ENCODE measurements at places on chromosomes 12 and 14. TPM values are rescaled to one million over a fixed set of nuclear protein-coding genes. Genes with fewer than 3 reads are reported as not detected.

- no peak for DNase-seq
- H3K27me3 ChIP-seq, result no peaks in the 10 kb centered on the region
- H3K4me1 ChIP-seq, result no peaks in the 10 kb centered on the region
- no peaks in the 10 kb centered on the region for H3K36me3 ChIP-seq
- no peak overlapping the region for H3K27ac ChIP-seq
Observed at GRCh38 chr14:72532686-72533454, 361.0 kb downstream of the DPF3 start.

- no peak overlapping the region for H3K4me3 ChIP-seq
- H3K27ac ChIP-seq, result no peak overlapping the region
- DNase-seq, result no peak
- H3K36me3 ChIP-seq, result no peaks in the 10 kb centered on the region
Observed at GRCh38 chr12:109329686-109330085, 18.0 kb upstream of the MYO1H start.

GRCh38 chr14:105386581-105387529 lies 11.5 kb upstream of the TEX22 start:
- H3K36me3 ChIP-seq, result no peaks in the 10 kb centered on the region
- no peak overlapping the region for H3K4me3 ChIP-seq
- DNase-seq, result no peak
- no peaks in the 10 kb centered on the region for H3K4me1 ChIP-seq
- no peaks in the 10 kb centered on the region for H3K27me3 ChIP-seq

IAPP gene
- not detected for total RNA-seq

ADCY6 gene
- total RNA-seq, result 89.8 TPM

BHLHE41 gene
- 3.2 TPM for total RNA-seq

GPRC5D gene
- not detected for total RNA-seq

TGFB3 gene
- 12.4 TPM for total RNA-seq

Data from Caco-2 (cell line).